ENCODE measurements at places on chromosomes 5 and 9. TPM values are rescaled to one million over a fixed set of nuclear protein-coding genes. Genes with fewer than 3 reads are reported as not detected.

The TNC gene
- 106 TPM for total RNA-seq

The JADE2 gene
- total RNA-seq: 23.6 TPM

The ZFAND5 gene
- total RNA-seq: 225 TPM

The SPATA31D4 gene
- not detected for total RNA-seq

The FBXL17 gene
- total RNA-seq: 7.2 TPM

The ARAP3 gene
- 1.0 TPM for total RNA-seq

The SLC45A2 gene
- total RNA-seq: 618 TPM

The MARCOL gene
- total RNA-seq: not detected

The LCN15 gene
- 0.05 TPM for total RNA-seq

The TAF11L5 gene
- not detected for total RNA-seq

The AFAP1L1 gene
- total RNA-seq: 17.4 TPM

The SHISAL2B gene
- total RNA-seq: not detected

The GKAP1 gene
- total RNA-seq: 1.2 TPM

The SLC25A2 gene
- 0.11 TPM for total RNA-seq

The ZNF169 gene
- 6.3 TPM for total RNA-seq

The GPR21 gene
- 0.24 TPM for total RNA-seq

The PCDHA9 gene
- total RNA-seq: not detected

The GDNF gene
- 1.1 TPM for total RNA-seq

The SLC1A1 gene
- total RNA-seq: 1.6 TPM

The SAPCD2 gene
- total RNA-seq: 8.1 TPM

The DNAJC18 gene
- 6.0 TPM for total RNA-seq

The DRD1 gene
- total RNA-seq: not detected

The PCAT7 gene
- total RNA-seq: 0.16 TPM

The VAV2 gene
- 4.2 TPM for total RNA-seq

Measured in SK-MEL-5 (cell line).